ENCODE measurements at places on chromosomes 3 and 15.
A peak's percentile ranks its signal among the peaks of the same experiment; 100 is the strongest.

DNA sequence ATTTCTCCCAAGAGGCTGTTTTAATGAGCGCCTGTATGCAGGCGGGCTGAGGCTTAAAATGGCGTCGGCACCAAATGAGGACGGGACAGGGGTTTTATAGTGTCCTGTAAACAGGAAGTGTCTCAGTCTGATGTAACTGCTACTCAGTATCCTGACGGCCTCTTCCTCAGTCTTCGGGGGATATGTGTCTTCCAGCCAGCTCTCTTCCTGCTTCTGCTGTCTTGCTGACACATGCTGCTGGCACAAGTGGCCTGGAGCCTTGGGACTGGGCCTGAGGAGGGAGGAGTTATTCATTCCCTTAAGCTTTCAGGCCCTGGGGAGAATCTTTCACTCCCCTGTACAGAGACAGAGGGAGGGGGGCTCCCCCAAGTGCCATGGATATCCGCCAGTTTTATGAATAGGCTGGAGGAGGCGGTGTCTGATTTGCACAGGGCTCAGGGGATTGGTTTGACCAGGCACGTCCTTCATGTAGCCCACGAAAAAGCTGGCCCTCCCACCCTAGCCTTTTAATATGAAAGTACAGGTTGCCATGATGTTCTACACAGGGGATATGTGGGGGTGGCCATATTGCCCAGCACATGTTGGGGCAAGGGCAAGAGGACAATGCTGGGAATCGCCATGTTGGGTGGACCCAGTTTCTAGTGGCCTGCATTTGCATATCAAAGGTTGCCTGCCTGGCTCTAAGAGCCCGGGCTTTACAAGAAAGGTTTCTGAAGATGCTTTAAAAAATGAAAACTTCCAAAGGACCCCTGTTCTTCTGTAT lies 19.9 kb downstream of the NDUFB4 start:
- no peak overlapping the region for H3K27ac ChIP-seq
- H3K36me3 ChIP-seq: no peaks in the 10 kb centered on the region
- H3K4me3 ChIP-seq: no peak overlapping the region
- DNase-seq: no peak

GRCh38 chr3:52696830-52697631 lies 8.6 kb downstream of the GLT8D1 start:
- H3K27me3 ChIP-seq: no peaks in the 10 kb centered on the region
- H3K4me1 ChIP-seq: no peaks in the 10 kb centered on the region
- H3K4me3 ChIP-seq: no peak overlapping the region
- peaks cover 36% of the 10 kb centered on the region for H3K36me3 ChIP-seq

DNA sequence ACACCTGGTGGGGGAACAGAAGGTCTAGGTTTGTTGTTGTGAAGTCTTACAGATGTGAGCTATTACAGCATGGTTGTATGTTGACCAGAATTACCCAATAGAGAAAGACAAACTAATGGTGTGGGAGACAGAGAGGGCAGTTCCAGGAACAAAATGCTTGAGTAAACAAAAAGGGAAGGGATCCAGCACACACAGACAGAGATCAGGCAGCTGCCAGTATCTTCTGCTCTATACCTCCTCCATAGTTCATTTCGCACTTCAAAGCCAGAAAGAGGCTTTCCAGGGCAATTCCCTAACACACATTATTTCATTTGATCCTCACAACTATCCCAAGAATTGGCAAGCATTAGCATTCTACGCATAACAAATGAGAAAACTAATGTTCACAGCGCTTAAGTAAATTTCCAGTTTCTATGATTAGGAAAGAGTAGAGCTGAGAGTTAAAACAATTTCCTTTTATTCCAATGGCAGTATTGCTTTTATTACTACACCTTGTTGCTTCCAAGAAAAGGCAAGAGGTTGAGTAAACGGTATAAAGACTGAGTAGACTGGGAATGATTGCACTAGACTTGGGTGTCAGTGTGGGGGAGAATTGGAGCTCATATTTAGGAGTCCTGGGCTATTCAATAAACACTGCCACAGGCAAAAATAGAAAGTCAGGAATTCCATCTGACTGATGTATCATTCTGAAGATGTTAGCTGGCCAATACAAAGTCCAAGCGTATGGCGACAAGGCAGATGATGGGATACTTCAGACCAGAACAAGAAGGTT lies 39.7 kb upstream of the ZNF280D start:
- peaks cover 1% of the 10 kb centered on the region for H3K27me3 ChIP-seq
- peaks cover 5% of the 10 kb centered on the region for H3K4me1 ChIP-seq
- H3K27ac ChIP-seq: no peak overlapping the region

- H3K4me1 ChIP-seq: no peaks in the 10 kb centered on the region
- no peak overlapping the region for H3K4me3 ChIP-seq
- H3K36me3 ChIP-seq: no peaks in the 10 kb centered on the region
- DNase-seq: no peak
These were observed 159.6 kb downstream of the GBE1 start for GRCh38 chr3:81601707-81602305.

- H3K4me3 ChIP-seq: no peak overlapping the region
- DNase-seq: no peak
- no peak overlapping the region for H3K27ac ChIP-seq
- no peaks in the 10 kb centered on the region for H3K27me3 ChIP-seq
- peaks cover 42% of the 10 kb centered on the region for H3K4me1 ChIP-seq
These were observed 144.6 kb downstream of the LPP start for GRCh38 chr3:188298585-188298984.

- no peak for DNase-seq
- H3K36me3 ChIP-seq: peaks cover 47% of the 10 kb centered on the region
- H3K27me3 ChIP-seq: no peaks in the 10 kb centered on the region
- peak overlapping the region; percentile 82 for H3K4me3 ChIP-seq
- peaks cover 13% of the 10 kb centered on the region for H3K4me1 ChIP-seq
These were observed 630 bp downstream of the KIF15 start for GRCh38 chr3:44762170-44762677.

DNA sequence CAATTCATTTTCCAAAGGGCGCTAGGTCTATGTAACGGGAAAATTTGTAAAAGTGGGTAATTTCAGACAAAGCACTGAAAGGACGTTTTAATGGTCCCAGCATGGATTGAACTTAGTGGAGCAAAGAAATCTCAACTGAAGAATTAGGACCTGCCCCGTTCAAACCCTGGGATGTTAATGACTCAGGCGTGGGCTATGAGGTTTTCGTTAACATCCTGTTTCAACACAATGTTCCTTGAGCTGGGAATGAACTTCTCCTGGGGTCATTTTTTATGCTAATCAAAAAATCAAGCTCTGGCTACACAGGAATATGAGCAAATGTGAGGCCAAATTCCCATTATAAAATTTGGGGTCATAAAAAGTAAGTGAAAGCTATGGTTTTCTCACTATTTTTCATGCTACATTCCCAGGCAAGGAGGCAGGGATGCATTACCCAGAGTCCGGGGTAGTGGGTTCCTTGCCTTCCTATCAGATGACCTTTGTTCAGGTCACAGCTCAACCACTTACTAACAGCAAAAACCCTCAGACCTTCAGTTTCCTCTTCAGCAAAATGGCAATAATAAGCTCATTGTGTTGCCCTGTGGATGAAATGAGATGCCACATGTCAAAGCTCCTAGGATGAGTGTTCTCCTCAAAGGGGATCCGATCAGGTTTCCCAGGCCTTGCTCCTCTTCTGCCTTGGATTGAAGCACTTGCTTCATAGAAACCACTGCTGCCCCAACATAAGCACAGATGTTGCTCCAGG lies 271.4 kb downstream of the ARRDC4 start:
- no peak for DNase-seq
- no peak overlapping the region for H3K27ac ChIP-seq
- H3K4me3 ChIP-seq: no peak overlapping the region
- peaks cover 54% of the 10 kb centered on the region for H3K27me3 ChIP-seq
- no peaks in the 10 kb centered on the region for H3K36me3 ChIP-seq
- H3K4me1 ChIP-seq: no peaks in the 10 kb centered on the region

- no peaks in the 10 kb centered on the region for H3K4me1 ChIP-seq
- H3K27me3 ChIP-seq: no peaks in the 10 kb centered on the region
- DNase-seq: no peak
- H3K4me3 ChIP-seq: no peak overlapping the region
- H3K36me3 ChIP-seq: no peaks in the 10 kb centered on the region
These were observed 343.5 kb downstream of the NEK10 start for GRCh38 chr3:27025718-27026117.

GRCh38 chr3:41103200-41103599 lies 96.1 kb upstream of the CTNNB1 start:
- H3K27ac ChIP-seq: no peak overlapping the region
- no peak for DNase-seq
- no peak overlapping the region for H3K4me3 ChIP-seq
- no peaks in the 10 kb centered on the region for H3K27me3 ChIP-seq
- H3K36me3 ChIP-seq: no peaks in the 10 kb centered on the region

DNA sequence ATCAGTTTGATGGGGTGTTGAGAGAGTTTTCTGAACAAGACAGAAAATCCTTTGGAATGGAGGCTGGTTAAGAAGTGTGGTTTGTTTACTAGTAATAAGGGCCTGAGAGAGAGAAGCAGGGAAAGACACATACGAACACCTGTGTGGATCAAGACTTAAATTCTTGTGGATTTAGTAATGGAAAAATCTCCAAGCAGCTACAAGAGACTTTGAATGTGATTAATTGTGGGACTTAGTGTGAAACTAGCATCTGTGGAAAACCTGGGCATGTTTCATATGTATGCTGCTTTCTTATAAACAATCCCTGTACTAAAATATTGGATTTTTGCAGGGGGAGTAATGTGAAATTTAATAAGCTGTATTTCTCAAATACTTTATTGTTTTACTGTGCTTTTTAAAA lies 399.1 kb downstream of the SI start:
- H3K27ac ChIP-seq: no peak overlapping the region
- H3K36me3 ChIP-seq: no peaks in the 10 kb centered on the region
- no peaks in the 10 kb centered on the region for H3K27me3 ChIP-seq
- H3K4me3 ChIP-seq: no peak overlapping the region
- no peaks in the 10 kb centered on the region for H3K4me1 ChIP-seq
- no peak for DNase-seq

DNA sequence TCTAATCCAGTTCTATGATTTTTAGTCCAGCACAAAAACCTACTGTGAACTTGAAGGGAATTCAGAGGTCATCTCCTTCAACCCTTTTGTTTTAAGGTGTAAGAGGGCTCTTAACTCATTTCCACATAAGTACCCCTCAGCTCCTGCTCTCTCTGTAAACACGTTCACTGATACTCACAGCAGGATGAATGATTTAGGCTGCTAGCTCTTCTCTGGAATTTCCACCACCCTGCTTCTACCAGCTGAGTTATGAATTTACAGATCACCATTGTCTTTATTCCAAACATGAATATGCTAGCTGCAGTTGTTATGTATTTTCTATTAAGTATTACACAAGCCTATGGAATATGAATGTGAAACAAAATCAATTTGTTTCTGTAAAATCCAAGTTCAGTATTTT lies 101.3 kb upstream of the NANOGP8 start:
- no peaks in the 10 kb centered on the region for H3K27me3 ChIP-seq
- peaks cover 19% of the 10 kb centered on the region for H3K36me3 ChIP-seq
- H3K27ac ChIP-seq: no peak overlapping the region
- H3K4me1 ChIP-seq: peaks cover 19% of the 10 kb centered on the region

- no peak overlapping the region for H3K4me3 ChIP-seq
- no peak overlapping the region for H3K27ac ChIP-seq
- no peaks in the 10 kb centered on the region for H3K4me1 ChIP-seq
- DNase-seq: no peak
- H3K36me3 ChIP-seq: no peaks in the 10 kb centered on the region
These were observed 125.3 kb upstream of the CHRNA7 start for GRCh38 chr15:31905054-31905453.

DNA sequence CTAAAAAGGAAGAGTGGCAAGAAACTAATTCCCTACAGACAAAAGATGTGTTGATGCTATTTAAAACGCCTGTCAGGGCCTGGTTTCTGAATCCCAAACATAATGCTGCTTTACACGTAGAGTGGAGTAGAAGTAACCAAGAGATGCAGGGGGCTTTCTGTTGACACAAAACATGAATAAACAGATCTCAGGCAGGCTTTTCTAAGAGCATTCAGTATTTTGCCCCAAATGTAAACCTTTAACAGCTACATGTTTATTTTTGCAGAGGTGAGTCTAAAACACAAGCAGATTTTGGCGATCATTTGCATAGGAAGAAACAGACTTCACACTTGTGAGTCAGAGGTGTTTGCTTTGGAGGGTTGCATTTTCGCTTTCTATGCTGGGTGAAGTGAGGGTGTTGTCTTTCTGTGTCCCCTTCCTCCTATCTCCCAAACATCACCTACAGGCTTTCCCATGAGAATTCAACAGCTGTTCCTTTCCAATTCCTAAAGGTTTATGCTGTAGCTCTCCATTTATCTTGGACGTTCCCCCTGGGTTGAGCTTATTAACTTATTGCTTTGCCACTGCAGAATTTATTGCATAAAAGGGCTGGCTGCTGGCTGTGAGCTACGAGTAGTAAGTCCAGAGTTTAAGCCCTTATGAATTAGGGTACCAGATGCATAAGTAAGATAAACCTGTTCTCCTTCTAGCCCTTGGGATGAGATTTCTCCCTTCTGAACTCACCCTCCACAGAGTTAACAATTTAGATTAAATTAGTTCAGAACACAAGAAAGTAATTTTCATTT lies 156.7 kb downstream of the DIPK2A start:
- DNase-seq: no peak
- H3K27me3 ChIP-seq: no peaks in the 10 kb centered on the region
- peaks cover 5% of the 10 kb centered on the region for H3K36me3 ChIP-seq
- H3K4me3 ChIP-seq: no peak overlapping the region
- H3K4me1 ChIP-seq: peaks cover 21% of the 10 kb centered on the region
- no peak overlapping the region for H3K27ac ChIP-seq

DNA sequence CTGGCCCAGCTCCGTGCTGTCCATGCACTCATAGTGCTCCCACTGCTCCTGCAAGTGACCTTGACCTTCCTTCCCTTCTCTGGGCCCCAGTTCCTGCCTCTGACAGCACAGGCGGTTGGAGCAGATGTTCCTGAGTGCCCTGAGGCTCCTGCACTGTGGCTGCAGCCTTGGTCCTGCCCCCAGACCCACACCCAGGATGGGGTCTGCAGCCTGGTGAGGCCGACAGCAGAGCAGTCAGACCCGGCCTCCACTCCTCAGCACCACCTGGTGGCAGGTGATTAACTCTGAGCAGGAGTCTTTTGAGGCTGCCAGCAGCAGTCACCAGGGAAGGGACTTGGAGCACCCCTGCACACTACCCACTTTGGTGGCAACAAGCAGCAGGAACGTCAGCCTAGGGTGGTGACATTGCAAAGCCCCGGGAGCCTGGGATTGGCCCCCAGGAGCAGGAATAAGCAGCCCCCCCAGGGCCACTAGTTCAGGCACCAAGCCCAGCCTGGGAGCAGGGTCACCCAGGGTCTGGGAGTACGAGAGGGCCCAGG lies 64.6 kb downstream of the CYP11A1 start:
- H3K4me3 ChIP-seq: no peak overlapping the region
- no peak overlapping the region for H3K27ac ChIP-seq
- H3K4me1 ChIP-seq: peaks cover 57% of the 10 kb centered on the region
- H3K27me3 ChIP-seq: peaks cover 66% of the 10 kb centered on the region
- peak; percentile 71 for DNase-seq

DNA sequence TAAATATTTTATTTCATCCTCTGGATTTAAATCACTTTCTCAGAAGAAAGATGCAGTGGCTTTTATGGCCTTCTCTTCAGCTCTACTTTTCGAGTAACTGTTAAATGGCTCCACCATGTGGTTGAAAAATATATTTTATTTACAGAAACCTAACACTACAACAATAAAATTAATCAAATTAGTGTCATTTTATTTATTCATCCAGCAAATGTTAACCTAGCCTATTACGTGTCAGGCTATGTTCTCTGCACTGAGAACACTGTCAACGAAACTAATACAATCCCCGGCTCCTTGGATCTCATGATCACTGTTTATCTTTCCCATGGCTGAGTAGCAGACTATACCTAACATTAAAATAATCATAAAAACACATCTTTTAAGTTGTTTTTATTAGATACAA lies 148.0 kb upstream of the OSTN start:
- no peak overlapping the region for H3K27ac ChIP-seq
- H3K4me1 ChIP-seq: peaks cover 3% of the 10 kb centered on the region
- no peaks in the 10 kb centered on the region for H3K36me3 ChIP-seq

Data from mesothelial cell of epicardium (in vitro differentiated cells).